MM.1S (cell line): ENCODE measurements at places on chromosomes 13 and 19.

DNA sequence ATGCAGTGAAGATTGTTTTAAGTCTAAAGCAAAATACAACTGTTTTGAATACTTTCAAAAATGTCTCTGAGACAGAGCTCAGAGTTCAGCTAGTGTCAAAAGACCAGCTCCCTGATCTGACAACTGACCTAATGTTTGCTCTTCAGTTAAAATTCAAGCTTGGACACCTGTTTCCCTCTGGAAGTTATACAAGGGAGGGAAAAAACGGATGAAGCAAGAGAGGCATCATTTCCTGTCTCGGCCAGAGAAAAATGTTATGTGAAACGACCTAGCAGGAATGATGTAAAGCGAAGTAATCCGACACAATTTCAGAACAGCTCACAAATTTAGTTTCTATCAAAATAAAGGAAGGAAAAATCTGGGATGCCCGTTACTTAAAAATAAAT is 59.4 kb downstream of the ZAR1L start:
- DNase-seq: no peak

- no peak for DNase-seq
These were observed 3.3 kb downstream of the P2RY11 start for GRCh38 chr19:10114651-10115391.

- no peak for DNase-seq
These were observed 1.6 kb downstream of the ADAMTS10 start for GRCh38 chr19:8608941-8609278.

DNA sequence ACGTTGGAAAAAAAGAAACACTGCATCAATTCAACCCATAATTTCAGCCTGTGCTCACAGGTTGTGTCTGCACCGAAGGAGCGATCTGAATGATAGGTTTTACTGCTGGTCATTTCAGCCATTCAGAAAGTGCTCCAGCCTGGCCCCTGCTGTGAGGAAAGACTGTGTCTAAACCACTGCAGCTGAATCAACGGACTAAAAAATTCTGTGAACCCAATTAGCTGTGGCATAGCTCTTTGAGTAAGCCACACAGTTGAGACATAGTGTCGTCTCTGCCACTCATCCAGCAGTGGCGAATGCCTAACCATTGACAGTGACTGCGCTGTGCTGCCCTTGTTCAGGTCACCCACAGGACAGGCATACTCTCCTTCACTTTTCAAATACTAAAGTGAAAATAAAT is 179.8 kb downstream of the COG6 start:
- DNase-seq: no peak

GRCh38 chr13:111318386-111318785 is 2.1 kb upstream of the TEX29 start:
- no peak for DNase-seq
